Camera-type eye (tissue), 1 donor: ENCODE measurements at places on chromosomes 7 and 10. TPM values are rescaled to one million over a fixed set of nuclear protein-coding genes. Genes with fewer than 3 reads are reported as not detected.

Gene AKR1C8
- total RNA-seq, result 0.27 TPM

Gene CAV2
- total RNA-seq, result 38.8 TPM

Gene DNAJB9
- total RNA-seq, result 36.4 TPM

Gene METTL27
- 5.9 TPM for total RNA-seq

Gene EN2
- 0.11 TPM for total RNA-seq

Gene SLC26A3
- total RNA-seq, result not detected

Gene AKR1C4
- total RNA-seq, result not detected

Gene HOXA11
- not detected for total RNA-seq

Gene SEMA4G
- total RNA-seq, result 6.6 TPM

Gene NME8
- total RNA-seq, result not detected

Gene EEPD1
- total RNA-seq, result 21.3 TPM

Gene LOXL4
- 7.9 TPM for total RNA-seq

Gene AMPH
- total RNA-seq, result 62.7 TPM

Gene PTPN20
- total RNA-seq, result 10.0 TPM

Gene WNT8B
- total RNA-seq, result 0.16 TPM

Gene OR2A42
- total RNA-seq, result 0.16 TPM

Gene RPEL1
- not detected for total RNA-seq

Gene IFIT2
- total RNA-seq, result 8.1 TPM

Gene CRPPA
- 9.6 TPM for total RNA-seq

Gene FAM13C
- 39.7 TPM for total RNA-seq

Gene IQUB
- 4.2 TPM for total RNA-seq

Gene TRIL
- 19.8 TPM for total RNA-seq

Gene CHRM2
- 1.4 TPM for total RNA-seq

Gene YAE1
- total RNA-seq, result 60.3 TPM

Gene MUC3A
- total RNA-seq, result not detected

Gene TMEM139
- total RNA-seq, result 3.6 TPM

Gene CD36
- 89.8 TPM for total RNA-seq

Gene TMEM196
- total RNA-seq, result 9.7 TPM
